CD4-positive, alpha-beta T cell (primary cell): ENCODE measurements at places on chromosomes 3 and 15.

DNA sequence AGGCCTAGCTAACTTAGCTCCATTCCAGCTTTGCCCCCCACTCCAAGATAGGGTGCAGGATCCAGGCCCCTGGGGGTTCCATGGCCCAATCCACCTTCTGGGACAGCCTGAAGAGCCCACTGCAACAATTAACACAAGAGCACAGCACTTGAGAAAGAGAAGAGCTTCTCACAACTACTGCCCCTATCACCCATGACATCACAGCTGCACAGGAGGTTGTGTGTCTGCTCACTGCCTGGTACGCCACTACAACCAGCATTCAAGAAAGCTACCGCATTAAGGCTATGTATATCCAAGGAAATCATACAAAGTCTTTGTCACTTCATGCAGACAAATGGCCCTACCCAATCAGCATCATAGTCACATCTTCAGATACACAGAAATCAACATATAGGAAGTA, 62.0 kb downstream of the MYO5A start:
- no peak for DNase-seq

GRCh38 chr3:188827576-188827975, 344.2 kb upstream of the TPRG1 start:
- no peak for DNase-seq

DNA sequence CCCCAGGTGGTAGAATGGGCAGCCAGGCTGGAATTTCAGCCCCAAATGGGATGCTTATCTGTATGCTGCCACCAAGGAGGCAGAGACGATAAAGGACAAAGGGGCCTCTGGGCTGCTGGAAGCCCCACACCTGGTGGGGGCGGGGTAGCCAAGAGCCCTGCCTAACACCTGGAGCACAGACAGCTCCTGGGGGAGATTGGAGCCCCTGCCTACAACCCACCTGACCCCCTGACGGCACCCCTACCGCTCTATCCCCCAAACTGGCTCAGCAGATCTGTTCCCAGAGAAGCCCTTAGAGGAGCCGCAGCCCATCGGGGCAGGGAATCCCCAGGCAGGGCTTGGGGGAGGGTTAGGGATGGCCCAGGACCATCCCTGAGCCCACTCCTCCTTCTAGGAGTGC, 15.8 kb upstream of the SEMA3F start:
- DNase-seq, result no peak

- DNase-seq, result no peak
Measured at GRCh38 chr15:26697913-26698312, 75.0 kb downstream of the GABRB3 start.

GRCh38 chr15:77042245-77042919, 28.5 kb downstream of the TSPAN3 start:
- DNase-seq, result no peak
